Activated naive CD8-positive, alpha-beta T cell treated with anti-CD3 and anti-CD28 coated beads for 36 hours (primary cell): ENCODE measurements at places on chromosomes 2 and 18. TPM values are rescaled to one million over a fixed set of nuclear protein-coding genes. Genes with fewer than 3 reads are reported as not detected.

DNA sequence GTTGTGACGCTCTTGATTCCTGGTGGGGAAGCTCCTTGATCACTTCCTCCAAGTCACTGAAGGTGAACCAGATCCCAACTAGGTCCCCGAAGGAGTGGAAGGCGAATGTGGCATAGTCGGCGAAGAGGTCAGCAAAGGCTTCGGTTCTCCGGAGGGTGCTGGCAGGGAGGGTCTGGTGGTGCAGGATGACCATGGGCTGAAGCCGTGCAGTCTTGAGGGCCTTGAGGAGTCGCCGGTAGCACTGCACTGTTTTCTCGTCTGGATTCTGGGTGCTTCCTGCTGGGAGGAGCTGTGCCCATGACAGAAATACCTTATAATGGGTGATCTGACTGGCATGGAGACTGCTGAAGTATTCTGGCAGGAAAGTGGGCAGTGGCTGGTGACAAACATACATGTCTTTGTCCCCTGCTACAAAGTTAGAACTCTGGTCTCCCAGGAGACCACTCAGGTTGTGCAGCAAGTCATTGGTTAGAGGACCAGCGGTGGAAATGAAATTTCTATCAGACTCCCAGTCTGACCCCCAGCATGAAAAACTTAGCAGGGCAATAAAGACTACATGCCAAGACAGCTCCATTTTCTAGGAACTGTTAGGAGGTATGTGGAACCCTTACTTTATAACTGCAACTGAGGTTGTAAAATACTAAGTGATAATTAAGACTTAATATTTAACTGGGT, at the start of gene LCT:
Gene LCT, minus strand, starts transcription at position 589 of the 675 bp plus-strand sequence. Its CDS starts 15 bp downstream, at position 574.
- H3K36me3 ChIP-seq: peaks cover 26% of the 10 kb centered on the region
- H3K4me3 ChIP-seq: no peak within 1 kb of the TSS

DNA sequence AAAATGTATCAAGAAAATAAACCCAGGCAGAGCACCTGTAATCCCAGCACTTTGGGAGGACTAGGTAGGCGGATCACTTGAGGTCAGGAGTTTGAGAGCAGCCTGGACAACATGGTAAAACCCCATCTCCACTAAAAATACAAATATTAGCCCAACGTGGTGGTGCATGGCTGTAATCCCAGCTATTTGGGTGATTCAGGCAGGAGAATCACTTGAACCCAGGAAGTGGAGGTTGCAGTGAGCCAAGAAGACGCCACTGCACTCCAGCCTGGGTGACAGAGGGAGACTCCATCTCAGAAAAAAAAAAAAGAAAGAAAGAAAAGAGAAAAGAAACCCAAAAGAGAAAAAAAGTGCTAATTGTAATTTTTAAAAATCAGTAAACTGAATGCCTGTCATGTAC, 41.4 kb downstream of the DDX18 start:
- no peaks in the 10 kb centered on the region for H3K36me3 ChIP-seq
- H3K4me1 ChIP-seq: no peaks in the 10 kb centered on the region
- H3K4me3 ChIP-seq: no peak overlapping the region
- peaks cover 62% of the 10 kb centered on the region for H3K27me3 ChIP-seq

- no peaks in the 10 kb centered on the region for H3K36me3 ChIP-seq
- peaks cover 7% of the 10 kb centered on the region for H3K27me3 ChIP-seq
- no peaks in the 10 kb centered on the region for H3K4me1 ChIP-seq
- no peak for DNase-seq
- H3K27ac ChIP-seq: no peak overlapping the region
Measured at GRCh38 chr18:60050821-60051220, 151.0 kb downstream of the PMAIP1 start.

- no peak overlapping the region for H3K4me3 ChIP-seq
- no peaks in the 10 kb centered on the region for H3K4me1 ChIP-seq
- H3K36me3 ChIP-seq: no peaks in the 10 kb centered on the region
- peaks cover under 1% of the 10 kb centered on the region for H3K27me3 ChIP-seq
- no peak for DNase-seq
Measured at GRCh38 chr2:240288087-240288521, 147.4 kb upstream of the GPC1 start.

DNA sequence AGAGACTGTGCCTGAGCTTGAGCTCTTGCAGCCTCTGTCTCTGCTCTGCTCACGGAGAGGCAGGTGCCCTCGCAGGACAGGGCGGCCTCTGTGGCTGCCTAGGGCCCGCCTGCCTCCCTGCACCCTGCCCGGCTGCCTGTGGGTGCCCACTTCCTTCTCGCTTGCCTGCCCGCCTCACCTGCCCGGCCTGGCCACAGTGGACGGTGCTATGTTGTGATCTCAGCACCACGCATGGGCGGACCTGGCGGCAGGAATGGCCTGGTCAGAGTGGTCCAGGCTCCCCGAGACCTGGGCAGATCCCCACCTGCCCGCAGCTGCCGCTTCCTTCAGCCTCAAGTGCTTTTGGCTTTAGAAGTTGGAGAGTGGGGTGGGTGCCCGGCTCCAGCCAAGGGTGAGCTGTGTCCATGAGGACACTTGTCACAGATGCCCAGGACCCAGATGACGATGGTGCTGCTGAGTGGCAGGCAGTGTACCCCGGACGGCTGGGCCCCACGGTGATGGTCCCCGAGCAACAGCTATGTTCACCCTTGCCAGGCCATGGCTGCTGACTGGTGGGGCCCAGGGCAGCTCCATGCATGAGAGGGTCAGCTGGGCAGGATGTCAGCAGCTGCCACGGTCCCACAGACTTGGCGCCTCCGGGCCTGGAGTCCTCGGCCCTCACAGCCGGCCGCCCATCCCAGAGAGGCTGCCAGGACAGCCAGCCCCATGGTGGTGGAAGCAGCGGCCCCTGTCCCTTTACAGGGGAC, 25.3 kb downstream of the RTP5 start:
- peaks cover 3% of the 10 kb centered on the region for H3K4me1 ChIP-seq
- no peak overlapping the region for H3K4me3 ChIP-seq
- H3K27me3 ChIP-seq: peaks cover 4% of the 10 kb centered on the region
- peaks cover 19% of the 10 kb centered on the region for H3K36me3 ChIP-seq
- no peak for DNase-seq

GRCh38 chr2:98356729-98357128, 10.5 kb downstream of the CNGA3 start:
- H3K27me3 ChIP-seq: peaks cover 20% of the 10 kb centered on the region
- H3K4me3 ChIP-seq: no peak overlapping the region
- no peak overlapping the region for H3K27ac ChIP-seq
- H3K4me1 ChIP-seq: no peaks in the 10 kb centered on the region

The FLACC1 gene
- 0.98 TPM for total RNA-seq

The WDPCP gene
- 8.0 TPM for total RNA-seq

- DNase-seq: no peak
- peaks cover 17% of the 10 kb centered on the region for H3K36me3 ChIP-seq
- no peak overlapping the region for H3K4me3 ChIP-seq
- no peak overlapping the region for H3K27ac ChIP-seq
Measured at GRCh38 chr2:73841912-73842738, 13.4 kb downstream of the STAMBP start.

DNA sequence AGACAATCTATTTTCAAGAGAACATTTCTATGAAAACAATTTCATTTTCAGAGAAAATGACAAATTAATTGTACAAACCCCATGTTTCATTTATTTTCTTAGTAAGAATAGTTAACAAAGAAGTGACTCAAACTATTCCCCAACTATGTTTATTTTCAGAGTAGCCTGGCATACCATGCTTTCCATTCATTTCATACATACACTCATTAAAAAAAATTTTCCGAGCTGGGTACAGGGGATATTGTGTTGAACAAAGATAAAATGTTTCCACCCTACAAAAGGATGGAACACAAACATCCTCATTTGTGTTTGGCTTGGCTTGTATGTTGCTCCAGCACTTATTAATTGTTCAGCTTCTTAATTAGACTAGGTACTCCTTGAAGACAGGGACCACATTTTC, 331.4 kb downstream of the EXOC6B start:
- peaks cover 28% of the 10 kb centered on the region for H3K36me3 ChIP-seq
- H3K27me3 ChIP-seq: no peaks in the 10 kb centered on the region
- no peak overlapping the region for H3K4me3 ChIP-seq
- no peaks in the 10 kb centered on the region for H3K4me1 ChIP-seq

DNA sequence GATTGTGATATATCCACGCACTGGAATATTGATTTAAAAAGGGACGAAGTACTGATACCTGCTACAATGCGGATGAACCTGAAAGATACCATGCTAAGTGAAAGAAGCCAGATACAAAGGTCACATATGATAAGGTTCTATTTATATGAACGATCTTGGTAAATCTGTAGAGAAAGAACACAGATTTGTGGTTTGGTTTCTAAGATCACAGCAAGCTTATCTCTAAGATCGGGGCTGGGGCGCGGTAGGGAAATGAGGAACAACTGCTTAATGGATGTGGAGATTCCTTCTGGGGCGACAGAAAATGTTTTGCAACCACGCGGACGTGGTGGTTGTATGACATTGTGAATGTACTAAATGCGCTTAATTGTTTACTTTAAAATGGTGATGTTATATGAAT, 60.1 kb downstream of the NEDD4L start:
- no peak for DNase-seq
- peaks cover 9% of the 10 kb centered on the region for H3K4me1 ChIP-seq
- no peak overlapping the region for H3K4me3 ChIP-seq
- H3K27me3 ChIP-seq: peaks cover 27% of the 10 kb centered on the region

DNA sequence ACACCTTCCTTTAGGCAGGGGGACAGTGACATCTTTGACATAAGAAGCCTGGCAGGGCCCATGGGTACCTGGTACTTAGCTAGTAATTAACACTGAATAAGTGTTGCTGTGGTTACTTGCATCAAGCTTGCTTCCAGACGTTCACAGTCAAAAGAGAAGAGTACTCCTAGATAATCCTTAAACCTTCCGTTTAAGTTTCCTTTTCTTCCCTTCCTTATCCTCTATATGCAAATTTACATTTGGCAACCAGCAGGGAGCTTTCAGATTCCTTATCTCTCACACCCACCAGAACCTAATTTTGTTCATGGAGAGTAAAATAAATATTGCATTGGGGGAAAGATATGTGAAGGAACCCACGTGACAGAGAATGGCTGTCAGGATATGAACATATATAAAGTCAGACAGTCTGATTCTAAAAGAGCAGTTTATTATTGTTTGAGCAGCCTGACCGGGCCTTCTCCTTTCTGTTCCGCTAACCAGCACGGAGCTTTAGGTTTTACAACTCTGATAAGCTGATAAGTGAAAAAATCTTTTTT, 7.8 kb upstream of the RAB31 start:
- no peaks in the 10 kb centered on the region for H3K36me3 ChIP-seq
- H3K4me1 ChIP-seq: peaks cover 11% of the 10 kb centered on the region
- no peak overlapping the region for H3K27ac ChIP-seq
- no peak for DNase-seq
- H3K4me3 ChIP-seq: no peak overlapping the region

The THADA gene
- 34.5 TPM for total RNA-seq

DNA sequence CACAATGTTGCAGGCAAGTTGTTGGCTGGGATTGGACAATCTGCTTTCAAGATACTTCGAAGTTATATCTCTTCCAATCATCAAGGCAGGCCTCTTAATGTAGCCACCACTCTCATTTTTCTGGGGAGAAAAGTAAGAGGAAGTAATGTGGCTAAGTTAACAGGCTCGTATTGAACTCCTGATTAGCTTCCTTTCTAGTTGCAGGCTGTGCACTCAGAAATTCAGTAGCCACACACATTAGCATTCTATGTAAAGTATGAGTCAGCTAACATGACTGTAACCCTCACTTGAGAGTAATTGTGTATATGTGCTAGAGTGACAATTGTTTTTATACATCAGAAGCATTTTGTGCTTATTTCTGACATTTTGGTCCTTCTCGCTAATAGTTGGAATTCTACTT, 3.3 kb downstream of the TWSG1 start:
- no peak overlapping the region for H3K27ac ChIP-seq
- no peak overlapping the region for H3K4me3 ChIP-seq
- peaks cover 4% of the 10 kb centered on the region for H3K36me3 ChIP-seq
- peaks cover 25% of the 10 kb centered on the region for H3K4me1 ChIP-seq
- H3K27me3 ChIP-seq: peaks cover 5% of the 10 kb centered on the region

- no peak overlapping the region for H3K4me3 ChIP-seq
- H3K4me1 ChIP-seq: peaks cover 40% of the 10 kb centered on the region
- no peak for DNase-seq
- peak overlapping the region; percentile 23 for H3K27ac ChIP-seq
Measured at GRCh38 chr2:190916829-190917228, 36.2 kb downstream of the GLS start.
